CD8-positive, alpha-beta memory T cell (primary cell): ENCODE measurements at places on chromosomes 16 and 17.

DNA sequence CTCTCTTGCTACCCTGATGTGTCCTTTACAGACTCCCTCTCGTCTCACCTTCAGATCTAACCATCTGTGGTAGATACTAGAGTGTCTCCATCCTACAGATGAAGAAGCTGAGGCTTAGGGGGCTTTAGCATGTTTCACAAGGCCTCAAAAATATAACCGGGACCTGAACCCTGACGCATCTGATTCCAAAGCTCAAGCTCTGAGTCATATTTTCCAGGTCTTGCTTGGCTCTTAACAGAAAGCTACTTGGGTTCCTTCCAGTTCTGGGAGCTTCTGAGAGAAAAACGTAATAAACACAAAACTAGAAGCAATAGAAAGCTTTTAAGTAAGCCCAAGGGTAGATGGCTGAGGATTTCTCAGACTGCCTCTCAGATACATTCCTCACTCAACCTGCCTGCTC is 224.3 kb upstream of the EEF2KMT start:
- DNase-seq, result no peak

DNA sequence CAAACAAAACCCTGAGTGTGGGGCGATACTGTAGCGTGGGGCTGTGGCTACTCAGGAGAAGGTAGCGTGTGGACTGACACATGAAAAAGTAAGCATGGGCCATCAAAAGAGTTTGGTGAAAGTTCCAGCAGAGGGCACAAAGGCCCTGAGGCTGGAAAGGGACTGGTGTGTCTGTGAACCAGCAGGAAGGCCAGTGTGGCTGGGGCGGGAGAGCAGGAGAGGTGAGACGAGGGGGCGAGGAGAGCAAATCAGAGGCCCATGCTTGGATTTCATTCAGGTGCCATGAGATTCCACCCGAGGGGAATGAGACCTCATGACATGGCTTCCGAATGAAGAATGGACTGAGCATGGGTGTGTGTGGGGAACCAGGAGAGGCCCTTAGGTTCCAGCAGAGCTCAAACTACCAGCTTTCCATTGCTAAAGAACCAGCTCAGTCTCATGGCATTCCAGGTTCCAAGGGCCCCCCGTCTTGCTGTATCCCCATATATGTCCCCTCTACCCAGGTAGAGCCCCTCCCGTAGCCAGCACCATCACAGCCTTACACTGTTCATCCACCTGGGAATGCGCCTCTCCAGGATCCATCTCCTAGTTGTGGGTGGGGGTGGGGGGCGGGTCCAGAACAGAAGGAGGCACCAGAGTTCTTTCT is 31.1 kb downstream of the TRPV2 start:
- DNase-seq, result no peak

- DNase-seq, result no peak
Measured at GRCh38 chr17:57011491-57012015, 33.6 kb downstream of the SCPEP1 start.

DNA sequence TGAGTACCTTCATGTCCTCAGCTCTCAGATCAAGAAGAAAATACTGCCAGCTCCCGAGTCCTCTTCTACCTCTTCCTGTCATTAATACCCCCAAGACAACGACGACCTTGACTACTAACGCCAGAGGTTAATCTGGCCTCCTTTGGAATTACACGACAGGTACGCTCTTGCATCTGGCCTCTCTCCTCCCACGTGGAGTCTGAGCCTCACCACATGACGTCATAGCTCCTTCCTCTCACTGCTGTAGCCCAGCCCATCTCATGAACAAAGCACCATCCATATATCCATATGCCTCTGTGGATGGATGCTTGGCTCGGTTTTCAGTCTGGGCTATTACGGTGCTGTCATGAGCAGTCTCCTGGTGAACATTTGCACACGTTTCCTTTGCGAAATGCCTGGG is 110.2 kb upstream of the TNRC6C start:
- no peak for DNase-seq

GRCh38 chr17:81804559-81805399 is 829 bp downstream of the GCGR start:
- DNase-seq, result no peak

GRCh38 chr17:1783834-1784611 is 22.2 kb downstream of the SERPINF1 start:
- DNase-seq, result no peak

DNA sequence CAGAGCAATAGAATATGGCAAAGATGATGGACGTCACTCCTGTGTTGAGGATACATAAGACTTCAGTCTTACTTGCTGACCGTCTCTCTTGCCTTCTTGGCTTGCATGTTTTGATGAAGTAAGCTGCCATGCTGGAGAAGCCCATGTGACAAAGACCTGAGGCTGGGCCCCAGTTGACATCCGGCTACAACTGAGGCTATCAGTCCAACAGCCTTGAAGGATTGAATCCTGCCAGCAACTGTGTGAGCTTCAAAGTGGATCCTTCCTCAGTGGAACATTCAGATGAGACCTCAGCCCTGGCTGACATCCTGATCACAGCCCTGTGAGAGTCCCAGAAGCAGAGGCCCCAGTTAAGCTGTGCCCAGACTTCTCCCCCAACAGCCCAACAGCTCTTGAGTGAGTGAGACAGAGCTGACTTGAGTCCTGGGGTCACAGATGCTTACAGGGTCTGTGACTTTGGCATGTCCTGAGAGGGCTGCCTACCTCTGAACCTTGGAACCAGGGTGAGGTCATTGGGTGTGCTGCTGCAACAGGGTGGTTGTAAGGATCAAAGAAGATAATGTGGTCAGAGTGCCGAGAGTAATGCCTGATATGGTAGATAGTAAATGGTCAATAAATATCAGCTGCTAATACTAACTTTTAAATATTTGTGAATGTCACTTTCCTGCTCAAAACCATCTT is 2.4 kb upstream of the BRD7 start:
- no peak for DNase-seq

DNA sequence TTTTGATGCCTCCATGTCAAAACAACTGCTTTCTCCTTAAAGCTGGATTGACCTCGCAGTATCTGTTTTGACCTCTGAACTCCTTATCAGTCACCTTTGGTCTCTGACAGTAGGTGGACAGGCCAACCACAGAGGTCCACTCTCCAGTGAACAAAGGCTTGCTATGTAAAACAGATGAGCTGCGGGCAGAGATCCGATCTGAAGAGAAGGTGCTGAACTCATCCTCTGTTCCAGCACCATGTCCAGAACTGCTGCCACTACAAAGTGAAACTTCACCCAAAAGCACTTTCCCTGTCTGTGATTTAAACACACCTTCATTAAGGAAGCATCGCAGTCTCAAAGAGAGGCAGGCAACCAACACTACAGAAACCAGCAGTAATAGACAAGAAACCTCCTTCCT is 117.3 kb upstream of the CORO6 start:
- DNase-seq, result no peak

DNA sequence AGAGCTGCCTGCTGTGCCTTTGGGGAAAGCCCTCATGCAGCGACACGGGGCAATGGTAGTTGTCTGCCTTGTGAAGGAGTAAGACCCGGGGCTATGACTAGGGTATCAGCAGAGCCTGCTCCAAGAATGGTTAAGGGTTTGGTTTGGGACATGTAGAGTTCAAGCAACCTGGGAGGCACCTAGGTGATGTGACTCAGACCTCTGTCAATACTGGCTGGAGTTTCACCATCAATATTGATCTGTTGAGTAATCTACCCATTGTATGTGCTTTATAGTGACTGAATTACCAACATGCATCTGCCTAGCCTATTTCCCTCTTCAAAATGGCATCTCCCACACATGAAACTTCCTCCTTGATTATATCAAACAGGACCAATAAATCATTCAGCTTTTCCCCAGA is 398.4 kb upstream of the HSBP1 start:
- DNase-seq, result no peak

GRCh38 chr17:2929881-2930533 is 133.4 kb downstream of the OR1D5 start:
- no peak for DNase-seq

DNA sequence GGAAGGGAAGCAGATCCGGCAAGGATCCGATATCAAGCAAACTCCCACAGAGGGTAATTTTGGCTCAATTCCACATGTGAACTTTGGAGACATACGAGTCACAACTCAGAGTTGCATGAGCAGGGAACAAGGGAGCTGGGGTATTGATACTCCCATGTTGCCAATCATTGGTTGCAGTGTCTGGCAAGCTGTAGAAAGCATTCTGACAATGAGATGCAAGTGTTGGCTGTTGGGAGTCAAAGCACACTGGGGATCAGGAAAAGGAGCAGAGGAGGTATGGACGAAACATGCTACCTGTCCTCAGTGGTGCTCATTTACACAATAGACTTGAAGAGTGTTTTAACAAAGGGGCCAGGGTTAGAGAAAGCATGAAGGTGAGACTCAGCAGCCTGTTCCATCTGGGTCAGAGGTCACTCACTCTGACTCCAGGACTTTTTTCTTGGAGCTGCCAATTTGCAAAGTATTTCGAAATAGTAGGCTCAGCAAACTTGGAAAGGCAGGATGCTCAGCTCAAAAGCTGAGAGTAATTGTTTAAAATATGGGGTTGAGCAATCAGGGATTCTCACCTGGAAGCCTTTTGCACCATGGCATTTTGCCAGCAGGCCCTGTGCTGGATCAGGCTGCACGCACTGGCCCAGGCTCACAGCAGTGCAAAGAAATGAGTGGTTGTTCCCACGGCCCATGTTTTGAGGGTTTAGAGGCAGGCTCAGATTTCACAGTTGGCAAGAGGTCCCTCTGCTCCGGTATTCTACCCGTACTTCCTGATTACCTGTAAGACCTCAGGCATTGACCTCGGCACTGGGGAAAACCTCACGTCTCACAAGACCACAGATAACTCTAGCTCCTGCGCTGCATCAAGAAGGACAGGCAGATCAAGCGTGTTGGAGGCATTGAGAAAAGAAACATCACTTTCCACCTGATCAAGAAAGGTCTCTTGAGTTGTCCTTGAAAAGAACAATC is 17.6 kb upstream of the NKD1 start:
- DNase-seq, result no peak

- DNase-seq, result peak; percentile 46
Measured at GRCh38 chr17:2192367-2193057, 111.1 kb downstream of the SMG6 start.

DNA sequence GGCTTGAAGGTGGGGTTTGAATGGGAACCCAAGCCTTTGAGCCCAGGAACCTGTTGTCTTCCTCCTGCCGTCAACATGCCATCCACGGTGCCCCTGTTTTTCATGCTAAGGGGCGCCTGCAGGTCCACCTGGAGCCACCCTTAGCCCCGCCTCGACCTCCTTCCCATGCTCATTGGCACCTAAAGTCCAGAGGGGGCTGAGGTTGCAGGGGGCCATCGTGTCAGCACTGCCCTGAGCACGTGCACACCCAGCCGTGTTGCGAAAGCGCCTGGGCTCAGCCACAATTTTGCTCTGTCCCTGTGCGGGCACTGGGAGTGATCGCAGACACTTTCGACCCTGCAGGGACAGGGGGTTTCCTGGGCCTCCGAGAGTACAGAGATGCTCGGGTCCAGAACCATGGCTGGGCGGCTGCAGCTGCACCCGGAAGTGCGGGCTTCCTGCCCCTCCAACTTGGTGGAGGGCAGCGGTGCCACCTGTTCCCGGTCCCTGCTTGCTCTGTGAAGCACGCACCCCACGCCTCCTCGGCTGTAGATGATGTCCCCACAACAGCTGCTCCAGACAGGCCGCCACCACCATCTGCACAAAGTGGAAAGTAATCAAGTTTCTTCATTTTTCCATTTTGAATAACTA is 454.7 kb downstream of the CDH8 start:
- no peak for DNase-seq

DNA sequence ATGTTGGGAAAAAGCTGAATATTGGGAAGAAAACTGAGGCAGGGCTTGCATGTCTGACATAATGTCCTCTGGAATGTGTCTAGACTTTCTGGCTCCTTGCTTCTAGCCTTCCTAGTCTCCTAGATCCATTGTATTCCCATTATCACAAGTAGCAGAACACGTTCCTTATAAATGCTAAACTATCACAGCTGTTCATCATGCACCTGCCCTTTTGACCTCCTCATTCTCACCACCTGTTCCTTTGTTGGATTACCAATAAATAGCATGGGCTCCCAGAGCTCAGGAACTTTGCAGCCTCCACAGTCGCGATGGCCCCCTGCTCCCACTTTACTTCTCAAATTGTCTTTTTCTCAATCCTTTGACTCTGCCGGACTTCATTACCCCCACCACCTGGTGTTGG is 49.7 kb downstream of the ACSM1 start:
- DNase-seq, result no peak

DNA sequence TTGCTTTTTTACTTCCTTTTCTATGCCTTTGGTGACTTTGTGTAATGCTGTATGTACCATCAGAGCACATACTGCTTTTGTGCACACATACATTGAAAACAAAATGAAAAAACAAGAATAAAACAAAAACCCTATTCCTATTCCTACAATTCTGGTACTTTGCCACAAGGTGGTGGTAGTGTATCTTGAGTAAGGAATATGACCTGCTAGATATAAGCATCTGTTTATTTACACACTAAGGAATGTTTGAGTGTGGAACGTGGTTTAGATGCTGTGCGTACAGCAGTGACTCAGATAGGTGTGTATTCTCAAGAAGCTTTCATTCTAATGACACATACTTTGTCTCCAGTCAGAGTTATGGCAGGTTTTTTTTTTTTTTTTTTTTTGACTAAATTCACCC is 606.2 kb downstream of the WWOX start:
- DNase-seq, result peak; percentile 1

DNA sequence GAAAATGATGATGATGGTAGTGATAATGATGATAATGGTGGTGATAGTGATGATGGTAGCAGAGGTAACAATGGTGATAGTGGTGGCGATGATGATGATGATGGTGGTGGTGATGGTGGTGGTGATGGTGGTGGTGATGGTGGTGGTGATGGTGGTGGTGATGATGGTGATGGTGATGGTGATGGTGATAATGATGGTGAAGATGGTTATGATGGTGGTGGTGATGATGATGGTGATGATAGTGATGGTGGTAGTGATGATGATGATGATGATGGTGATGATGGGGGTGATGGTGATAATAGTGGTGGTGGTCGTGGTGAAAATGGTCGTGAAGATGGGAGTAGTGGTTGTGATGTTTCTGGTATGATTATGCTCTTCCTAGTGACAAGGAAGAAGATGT is 581.8 kb downstream of the HS3ST4 start:
- no peak for DNase-seq

DNA sequence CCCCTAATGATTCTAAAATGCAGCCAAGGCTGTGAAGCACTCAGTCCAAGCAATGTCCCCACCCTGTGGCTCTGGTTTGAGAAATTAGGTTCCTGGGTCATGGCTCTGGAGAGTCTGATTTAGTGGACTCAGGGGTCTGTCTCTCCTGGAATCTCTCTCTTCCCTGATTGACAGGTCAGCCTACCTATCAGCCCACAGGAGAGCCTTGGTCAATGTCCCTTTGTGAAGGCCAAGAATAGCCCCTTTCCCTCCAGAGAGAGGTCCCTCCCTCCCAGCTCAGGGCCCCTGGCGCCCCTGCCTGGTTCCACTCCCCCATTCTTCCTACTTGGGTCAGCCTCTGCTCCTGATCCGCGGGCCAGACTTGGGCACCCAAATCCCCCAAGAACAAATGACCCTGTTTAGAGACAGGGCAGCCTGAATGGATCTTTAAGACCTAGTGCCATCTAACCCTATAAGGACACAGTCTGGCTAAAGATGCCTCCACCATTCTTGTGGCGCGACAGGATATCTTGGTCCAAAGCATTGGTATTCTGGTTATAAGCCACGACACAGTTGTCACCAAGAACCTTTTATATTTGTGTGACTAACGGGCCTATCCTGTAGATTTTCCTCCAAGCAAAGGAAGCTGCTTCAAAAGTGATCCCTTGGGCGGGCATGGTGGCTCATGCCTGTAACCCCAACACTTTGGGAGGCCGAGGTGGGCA is 38.3 kb upstream of the PRSS54 start:
- DNase-seq, result no peak
